GF-D8 (cell line): ENCODE measurements at places on chromosomes 5 and 9.

DNA sequence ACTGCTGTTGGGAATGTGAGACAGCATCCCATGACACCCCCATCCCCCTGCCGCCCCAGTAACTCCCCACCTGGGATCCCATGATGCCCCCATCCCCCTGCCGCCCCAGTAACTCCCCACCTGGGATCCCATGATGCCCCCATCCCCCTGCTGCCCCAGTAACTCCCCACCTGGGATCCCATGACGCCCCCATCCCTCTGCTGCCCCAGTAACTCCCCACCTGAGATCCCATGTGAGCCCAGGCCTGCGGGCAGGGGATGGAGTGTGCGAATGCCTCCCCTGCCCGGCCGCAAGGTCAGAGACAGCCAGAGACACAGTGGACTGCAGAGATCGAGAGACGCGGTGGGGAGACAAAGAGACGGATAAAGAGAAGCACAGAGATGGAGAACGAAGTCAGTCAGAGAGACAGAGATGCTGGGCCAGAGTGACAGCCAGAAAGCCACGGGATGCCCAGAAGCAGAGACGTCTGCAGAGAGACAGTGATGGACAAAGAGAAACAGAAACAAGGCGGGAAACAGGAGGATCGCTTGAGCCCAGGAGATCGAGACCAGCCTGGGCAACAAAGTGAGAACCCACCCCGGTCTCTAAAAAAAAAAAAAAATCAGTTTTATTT, 992 bp downstream of the SH2D3C start:
- no peak for DNase-seq

DNA sequence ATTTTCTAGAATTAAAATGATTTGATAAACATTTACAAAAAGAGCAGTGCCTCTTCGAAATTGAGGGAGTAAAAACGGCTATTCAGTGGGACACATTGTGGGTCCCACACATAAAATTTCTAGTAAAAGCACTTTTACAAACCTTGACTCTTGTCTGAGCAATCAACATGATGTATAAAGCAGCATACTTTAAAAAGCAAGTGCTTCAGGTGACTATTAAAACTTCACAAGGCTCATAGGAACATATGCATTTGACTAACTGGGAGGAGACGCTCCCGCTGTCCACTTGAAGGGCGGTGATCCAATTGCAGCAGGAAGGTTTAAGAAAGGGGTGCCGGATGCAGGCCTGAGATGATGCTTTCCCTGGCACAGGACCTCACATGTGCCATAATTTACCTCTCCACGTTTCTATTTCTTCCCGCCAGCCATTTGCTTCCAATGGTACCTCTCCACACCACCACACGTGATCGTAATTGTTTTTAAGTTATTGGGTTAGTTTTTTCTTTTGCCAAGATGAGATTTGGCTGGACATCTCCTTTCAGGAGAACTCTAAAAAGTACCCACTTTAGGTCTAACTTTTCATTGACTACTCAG, 1.8 kb downstream of the MCTP1 start:
- no peak for DNase-seq

GRCh38 chr5:5978501-5979376, 399.6 kb downstream of the MED10 start:
- DNase-seq = no peak

DNA sequence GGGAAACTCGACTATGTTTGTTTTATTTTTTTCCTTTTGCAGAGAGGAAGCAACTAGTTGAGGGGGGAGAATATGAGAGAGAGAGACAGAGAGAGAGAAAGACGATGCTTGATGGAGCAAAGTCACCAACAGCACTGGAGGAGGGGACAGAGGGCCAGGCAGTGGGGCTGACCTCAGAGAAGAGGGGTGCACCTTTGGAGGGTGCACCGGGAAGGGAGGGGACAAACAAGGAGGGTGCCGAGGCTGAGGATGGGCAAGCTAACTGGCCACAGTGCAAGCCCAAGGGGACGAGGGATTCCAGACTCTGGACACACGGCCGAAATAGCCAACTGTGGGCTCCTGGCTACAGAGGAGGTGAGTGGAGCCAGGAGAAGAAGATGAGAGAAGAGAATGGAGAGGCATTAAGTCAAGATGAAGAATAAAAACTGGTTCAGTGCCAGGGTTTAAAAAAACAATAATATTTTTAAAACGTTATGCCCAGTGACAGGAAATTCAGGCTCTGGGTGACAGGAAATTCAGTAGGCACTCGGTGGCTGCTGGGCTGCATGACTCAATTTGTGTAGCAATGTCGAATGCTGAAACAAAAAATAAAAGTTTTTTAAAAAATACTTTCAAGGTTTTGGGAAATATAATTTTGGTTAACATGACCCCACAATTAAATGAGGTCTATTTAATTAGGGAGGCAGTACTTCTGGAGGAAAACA, 13.3 kb upstream of the GLRX start:
- no peak for DNase-seq

DNA sequence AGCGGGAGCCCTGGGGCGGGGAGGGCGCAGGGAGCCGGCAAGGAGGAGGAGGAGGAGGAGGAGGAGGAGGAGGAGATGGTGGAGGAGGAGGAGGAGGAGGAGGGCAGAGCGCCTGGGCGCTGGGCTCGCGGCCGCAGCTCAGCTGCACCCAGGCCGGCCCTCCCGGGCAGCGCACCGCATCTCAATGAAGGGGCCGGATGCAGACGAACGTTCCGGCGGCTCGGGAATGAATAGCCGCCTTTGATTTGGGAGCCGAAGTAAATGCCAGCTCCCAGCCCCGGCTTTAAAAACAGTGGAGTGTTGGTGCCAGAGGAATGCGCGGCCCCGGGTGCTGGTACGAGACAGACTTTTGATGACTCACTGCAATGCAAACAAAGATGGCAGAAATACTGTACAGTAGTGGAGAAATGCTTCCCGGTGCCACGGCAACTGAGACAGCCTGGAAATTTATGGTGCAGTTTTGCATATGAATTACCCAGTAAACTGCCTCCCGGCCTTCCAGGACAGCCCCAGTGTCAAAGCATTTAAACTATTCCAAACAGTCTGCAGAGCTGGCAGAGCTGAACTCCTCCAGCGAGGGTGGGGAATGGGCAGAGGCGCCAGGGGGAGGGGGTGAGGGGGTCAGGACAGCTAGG, 43.1 kb downstream of the NACC2 start:
- DNase-seq = no peak

- DNase-seq = no peak
Observed at GRCh38 chr5:59174248-59174844, 591.5 kb downstream of the RAB3C start.

- DNase-seq = no peak
Observed at GRCh38 chr5:81297531-81297930, 3.9 kb upstream of the ZCCHC9 start.

- no peak for DNase-seq
Observed at GRCh38 chr5:175867587-175868347, 3.6 kb upstream of the CPLX2 start.

DNA sequence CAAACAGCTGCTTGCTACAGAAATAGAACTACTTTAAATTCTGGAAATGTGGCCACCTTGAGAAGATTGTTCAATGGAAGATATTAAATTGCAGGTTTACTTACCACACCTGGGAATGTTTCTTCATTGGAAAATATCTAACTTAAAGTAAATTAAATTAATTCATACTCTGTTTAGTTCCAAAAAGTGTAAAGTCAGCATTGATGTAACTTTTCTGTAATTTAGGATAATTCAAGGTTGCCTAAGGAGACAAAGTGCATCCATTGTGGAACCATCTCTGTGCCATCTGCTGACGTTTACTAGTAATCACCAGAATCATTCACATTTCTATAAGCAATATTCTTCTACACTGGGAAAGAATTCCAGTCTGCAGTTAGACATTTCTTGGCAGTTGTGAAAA, 53.0 kb downstream of the FAM170A start:
- DNase-seq = no peak

DNA sequence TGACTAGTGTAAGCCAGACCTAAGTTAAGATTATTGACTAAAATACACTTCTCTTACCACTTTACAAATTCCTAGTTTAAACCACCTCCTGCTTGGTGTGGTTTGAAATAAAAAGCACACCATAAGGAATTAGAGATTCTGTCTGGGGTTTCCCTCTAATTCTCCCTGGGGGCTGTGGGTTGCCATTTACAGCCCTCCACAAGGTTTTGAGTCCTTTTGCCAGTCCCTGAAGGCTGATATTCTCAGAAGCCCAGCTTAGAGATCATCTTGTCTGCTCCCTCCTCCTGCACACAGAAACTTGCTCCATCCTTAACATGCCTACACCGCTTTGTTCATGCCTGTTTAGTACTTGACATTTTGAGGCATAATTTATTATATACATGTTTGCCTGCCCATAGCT, 7.2 kb upstream of the LMNB1 start:
- no peak for DNase-seq

GRCh38 chr5:91144491-91145332, 238.4 kb downstream of the ARRDC3 start:
- DNase-seq = no peak

DNA sequence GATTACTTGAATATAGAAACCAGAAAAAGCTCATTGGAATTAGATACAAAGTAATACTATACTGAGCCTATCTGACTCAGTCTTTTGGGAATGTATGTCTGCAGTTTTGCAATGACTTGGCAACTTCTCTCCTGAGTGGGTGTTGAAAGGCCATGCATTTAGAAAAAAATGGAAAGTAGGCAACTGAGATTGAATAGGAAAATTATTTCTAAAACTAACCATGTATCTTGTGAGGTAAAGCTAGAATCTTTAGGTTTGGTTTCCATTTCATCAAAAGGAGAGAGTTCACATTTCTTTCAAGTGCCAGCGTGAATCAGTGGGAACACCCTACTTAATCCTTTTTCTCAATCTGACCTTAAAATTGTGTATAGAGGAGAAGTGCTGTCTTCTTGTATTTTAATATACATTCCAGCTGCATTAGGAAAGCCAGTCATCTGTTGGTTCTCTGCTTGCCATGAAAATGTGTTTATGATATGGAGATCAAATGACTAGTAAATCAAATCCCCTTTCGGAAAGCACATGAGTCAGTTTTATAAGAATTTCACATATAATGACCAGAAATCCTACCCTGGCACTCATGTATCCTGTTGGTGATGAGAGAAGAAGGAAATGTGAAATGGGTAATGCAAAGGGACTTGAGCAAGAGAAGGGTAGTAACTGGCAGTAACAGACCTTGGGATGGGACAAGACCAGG, 30.4 kb downstream of the NFX1 start:
- DNase-seq = no peak

DNA sequence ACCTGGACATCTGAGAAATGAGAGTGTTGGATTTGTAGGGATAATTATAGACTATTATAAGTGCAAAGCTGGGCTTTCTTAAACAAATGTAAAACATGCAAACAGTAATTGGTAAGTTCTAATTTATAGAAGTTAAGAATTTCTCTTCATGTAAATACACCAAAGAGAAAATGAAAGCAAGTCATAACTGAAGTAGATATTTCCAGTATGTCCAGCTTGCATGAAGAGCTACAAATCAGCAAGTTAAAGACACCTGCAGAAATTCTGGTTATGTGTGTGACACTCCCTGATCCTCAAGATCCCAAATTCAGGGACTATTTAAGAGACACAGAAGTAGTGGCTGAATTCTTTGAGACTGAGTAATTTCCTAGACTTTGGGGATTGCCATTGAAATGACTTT, 308.9 kb downstream of the TLE4 start:
- no peak for DNase-seq

DNA sequence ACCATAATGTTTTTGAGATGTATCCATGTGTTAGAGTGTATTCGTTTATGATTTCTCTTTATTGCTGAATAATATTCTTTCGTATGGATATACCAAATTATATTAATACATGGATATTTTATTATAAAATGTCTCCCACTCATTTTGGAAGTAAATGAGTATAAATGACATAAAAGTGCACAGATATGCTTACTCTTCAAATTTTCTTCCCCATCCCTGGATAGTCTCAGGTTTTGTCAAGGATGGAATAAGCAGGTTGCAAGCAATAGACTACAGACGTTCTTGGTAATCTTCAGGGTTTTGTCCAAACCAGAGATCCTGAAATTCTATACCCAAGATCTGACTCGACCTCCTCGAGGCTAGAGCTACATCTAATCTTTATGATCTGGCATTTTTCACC, 50.7 kb downstream of the NIPAL4 start:
- no peak for DNase-seq

- DNase-seq = no peak
Observed at GRCh38 chr5:76733049-76733417, 17.1 kb downstream of the F2R start.

GRCh38 chr9:98256756-98257155, 1.3 kb upstream of the TBC1D2 start:
- no peak for DNase-seq

DNA sequence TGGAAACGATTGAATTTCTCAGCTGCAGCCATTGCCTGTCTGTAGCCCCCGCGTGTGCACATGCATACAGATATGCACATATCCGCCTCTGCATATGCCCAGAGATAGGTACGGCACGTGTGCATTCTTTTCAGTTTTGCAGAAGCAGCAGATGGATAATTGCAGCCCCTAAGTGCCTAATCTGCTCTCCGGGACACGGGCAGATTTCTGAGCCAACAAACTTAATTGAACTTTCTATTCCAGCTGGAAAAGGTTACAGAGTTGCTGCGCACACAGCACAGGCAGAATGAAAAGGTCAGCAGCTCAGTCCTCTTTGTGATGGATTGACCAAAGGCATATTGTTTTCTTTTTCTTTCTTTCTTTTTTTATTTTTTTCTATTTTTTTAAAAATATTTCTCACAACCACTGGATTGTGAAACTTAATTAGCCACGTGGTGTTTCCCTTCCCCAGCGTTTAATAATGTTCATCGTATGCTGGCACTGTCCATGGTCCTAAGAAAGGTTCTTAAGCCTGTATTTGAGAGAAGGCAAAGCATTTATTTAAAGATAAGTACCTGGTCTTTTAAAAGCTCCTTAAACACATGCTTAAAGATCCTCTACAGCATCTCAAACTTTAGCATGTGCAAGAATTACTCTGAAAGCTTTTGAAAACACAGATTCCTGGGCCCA, 270.2 kb upstream of the BRINP1 start:
- DNase-seq = no peak

- DNase-seq = no peak
Observed at GRCh38 chr5:146426853-146427618, 20.1 kb upstream of the TCERG1 start.
